Glutamatergic neuron (in vitro differentiated cells): ENCODE measurements at places on chromosomes 5 and 9. TPM values are rescaled to one million over a fixed set of nuclear protein-coding genes. Genes with fewer than 3 reads are reported as not detected.

Gene RNF180
- total RNA-seq: 9.1 TPM

Gene TRIM36
- 99.4 TPM for total RNA-seq

Gene PNPLA7
- 6.7 TPM for total RNA-seq

- DNase-seq: no peak
These were observed 24.1 kb downstream of the TENT4A start for GRCh38 chr5:6737043-6737941.

DNA sequence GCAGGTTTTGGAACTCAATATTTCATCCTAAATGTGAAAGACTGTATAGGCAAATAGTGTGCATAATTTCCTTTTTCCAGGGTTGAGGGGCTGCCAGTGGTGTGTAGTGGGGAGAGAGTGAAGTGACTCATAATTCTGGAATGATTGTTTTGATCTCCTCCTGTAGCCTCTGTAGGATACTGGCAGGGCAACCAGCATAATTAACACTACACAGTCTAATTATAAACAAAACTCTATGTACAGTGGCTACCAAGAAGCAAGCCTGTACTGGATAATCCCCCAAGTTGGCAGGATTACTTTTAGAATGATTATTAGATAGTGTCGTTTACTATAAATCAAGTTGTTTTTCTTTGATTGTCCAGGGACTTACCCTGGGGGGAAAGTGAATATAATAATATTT, 32.2 kb downstream of the LNPEP start:
- no peak for DNase-seq

DNA sequence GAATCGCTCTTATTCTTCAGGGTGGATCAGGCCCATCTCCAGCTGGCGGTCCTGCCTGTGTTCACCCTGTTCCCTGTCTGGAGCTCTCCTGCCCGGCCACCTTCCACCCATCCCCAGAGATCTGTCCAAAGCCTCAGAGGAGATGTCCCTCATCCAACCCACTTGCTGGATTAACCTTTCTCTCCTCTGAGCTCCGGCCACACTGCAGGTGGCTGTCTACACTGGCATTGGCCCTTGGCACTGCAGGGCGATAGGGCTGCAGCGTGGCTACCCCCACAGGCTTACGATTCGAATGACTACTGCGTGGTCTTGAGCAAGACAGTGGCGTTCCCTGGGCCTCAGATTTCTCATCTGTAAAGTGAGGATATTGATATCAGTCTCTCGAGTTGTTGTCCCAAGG, 63.8 kb upstream of the BARHL1 start:
- DNase-seq: no peak

GRCh38 chr5:16812448-16812847, 123.6 kb downstream of the MYO10 start:
- DNase-seq: no peak

GRCh38 chr5:124162767-124163532, 583.5 kb downstream of the ZNF608 start:
- DNase-seq: no peak

DNA sequence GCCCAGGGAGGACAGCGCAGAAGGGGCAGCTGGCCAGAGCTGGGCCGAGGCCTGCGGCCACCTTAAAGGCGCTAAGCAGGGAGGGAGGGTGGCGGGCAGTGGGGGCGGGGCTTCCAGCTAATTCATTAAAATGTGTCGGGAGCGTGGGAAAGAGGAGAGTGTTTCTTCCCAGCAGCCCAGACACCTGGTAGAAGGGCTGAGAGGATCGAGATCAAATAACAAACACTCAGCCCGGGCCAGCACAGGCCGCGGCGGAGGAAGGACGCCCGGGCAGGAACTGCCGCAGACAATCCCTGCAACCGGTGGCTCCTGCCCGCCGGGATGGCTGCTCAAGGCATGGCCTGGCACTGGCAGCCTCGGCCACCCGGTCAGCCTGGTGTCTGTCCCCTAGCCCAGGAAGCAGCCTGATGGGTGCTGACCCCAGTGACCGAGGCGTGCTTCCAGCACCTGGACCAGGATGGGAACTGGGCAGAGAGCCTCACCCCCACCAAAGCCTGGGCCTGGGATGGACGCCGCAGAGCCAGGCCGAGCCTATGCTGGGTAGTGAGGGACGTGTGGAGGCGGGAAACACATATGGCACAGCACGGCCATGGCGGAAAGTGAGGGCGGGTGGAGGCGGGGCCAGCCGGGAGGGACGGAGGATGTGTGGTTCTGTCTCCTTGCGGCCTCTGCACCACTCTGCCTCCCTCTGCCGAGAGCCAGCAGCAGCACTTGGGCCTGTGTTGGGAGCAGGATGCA, 3.2 kb upstream of the NRARP start:
- peak; percentile 81 for DNase-seq

DNA sequence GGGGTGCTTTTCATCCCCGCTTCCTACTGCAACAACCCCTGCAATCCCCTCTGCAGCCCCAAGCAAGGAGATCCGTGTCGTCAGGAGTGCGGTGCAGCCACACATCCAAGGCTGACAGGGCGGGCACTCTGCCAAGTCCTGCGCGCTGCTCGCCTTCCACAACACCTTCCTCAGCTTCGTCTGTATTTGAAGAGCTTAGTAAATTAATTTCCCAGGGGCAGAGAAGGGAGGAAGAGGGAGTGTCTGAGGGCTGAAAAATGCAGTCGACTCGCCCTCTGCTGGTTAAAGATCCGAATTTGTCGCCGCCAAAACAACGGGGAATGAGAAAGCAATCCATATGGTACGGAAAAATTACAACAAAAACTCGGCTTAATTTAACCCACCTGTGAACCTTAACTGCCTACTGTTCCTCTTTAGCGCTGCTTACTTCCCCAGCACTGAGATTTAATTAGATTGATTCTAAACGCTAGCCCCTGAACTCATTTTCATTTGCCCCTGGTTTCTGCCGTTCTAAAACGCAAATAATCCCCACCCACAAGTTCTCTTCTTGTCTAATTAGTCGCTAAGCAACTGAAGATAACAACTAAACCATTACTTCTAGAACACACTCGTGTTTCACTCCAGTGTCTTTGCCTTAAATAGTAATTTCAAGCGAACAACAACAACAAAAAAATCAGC, 10.9 kb upstream of the PCDHB1 start:
- peak; percentile 75 for DNase-seq

- DNase-seq: no peak
These were observed 38.6 kb downstream of the GRAMD2B start for GRCh38 chr5:126461838-126462237.
